Coronary artery (tissue), 2 donors: ENCODE measurements at places on chromosomes 7 and 10.

DNA sequence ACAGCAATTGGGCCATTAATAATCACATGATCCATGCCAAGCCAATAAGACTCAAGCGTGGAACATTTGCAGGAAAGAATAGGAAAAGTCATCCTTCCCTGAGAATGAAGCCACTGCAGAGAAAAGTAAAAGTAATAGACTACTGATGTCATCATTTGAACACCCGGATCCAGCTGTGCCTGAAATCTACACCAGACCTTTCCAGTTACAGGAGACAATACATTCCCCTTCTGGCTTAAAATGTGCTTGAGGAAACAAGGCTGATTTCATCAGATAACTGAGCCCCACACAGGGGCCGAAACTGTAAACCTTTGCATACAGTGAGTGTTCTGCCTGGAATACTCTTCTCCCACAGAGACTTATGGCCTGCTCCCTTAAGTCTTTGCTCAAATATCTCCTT, 232.8 kb downstream of the KCNMA1 start:
- no peak for DNase-seq

GRCh38 chr7:54664235-54665228, 94.5 kb downstream of the SEC61G start:
- DNase-seq: no peak

GRCh38 chr7:67764289-67764688, 767.7 kb downstream of the TYW1 start:
- DNase-seq: no peak

DNA sequence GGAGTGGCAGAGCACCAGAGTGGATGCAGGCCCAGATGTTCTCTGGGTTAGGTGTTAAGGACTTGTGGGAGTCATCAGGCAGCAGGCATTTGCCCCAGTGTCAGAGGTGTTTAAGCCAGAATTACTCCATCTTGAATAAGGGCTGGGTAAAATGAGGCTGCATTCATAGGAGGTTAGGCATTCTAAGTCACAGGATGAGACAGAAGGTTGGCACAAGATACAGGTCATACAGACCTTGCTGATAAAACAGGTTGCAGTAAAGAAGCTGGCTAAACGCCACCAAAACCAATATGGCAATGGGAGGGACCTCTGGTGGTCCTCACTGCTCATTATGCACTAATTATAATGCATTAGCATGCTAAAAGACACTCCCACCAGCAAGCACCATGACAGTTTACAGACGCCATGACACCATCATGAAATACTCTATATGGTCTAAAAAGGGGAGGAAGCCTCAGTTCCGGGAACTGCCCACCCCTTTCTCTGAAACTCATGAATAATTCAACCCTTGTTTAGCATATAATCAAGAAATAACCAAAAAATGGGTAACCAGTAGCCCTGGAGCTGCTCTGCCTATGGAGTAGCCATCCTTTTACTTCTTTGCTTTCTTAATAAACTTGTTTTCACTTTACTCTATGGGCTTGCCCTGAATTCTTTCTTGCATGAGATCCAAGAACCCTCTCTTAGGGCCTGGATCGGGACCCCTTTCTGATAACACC, 882 bp upstream of the LRRC61 start:
- DNase-seq: no peak

DNA sequence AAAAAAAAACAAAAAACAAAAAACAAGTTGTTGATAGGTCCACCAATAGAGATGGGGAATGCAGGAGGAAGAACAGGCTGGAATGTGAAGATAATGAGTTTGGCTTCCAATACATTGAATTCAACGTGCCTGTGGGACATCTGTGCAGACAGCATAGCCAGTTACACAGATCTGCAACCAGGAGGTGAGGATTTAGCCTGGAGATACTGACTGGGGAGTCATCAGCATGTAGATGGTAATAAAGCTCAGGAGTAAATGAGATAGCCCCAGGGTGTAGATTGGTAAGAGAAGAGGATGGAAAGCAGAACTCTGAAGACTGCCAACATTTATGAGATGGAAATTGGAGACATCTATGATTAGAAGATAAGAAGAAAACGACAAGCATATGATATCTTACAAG, 4.7 kb upstream of the TRIM8 start:
- no peak for DNase-seq

DNA sequence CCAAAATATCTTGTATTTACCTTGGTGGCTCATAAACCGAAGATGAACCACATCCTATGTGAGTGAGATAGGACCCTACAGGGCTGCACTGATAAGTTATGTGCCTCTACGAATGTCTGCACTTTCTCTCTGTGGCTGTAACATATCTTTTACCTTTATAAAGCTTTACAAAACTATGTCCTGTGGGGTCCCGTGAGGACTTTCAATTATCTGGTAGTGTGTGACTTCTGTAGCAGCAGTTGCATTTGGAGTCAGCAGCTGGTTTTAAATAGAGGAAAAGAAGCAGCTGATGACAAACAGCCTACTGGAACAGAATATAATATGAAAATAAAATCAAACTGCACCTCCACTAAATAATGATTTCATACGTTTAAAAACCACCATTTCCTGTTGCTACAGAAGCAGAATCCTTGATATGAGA, 222.4 kb upstream of the GNAI1 start:
- DNase-seq: no peak
